SJCRH30 (cell line): ENCODE measurements at places on chromosomes 1 and 21.

GRCh38 chr1:112059679-112060078, 70.2 kb upstream of the KCND3 start:
- DNase-seq = no peak

- no peak for DNase-seq
Observed at GRCh38 chr1:67666636-67667035, 18.4 kb upstream of the GADD45A start.

- no peak for DNase-seq
Observed at GRCh38 chr1:178727014-178727895, 2.2 kb downstream of the RALGPS2 start.

DNA sequence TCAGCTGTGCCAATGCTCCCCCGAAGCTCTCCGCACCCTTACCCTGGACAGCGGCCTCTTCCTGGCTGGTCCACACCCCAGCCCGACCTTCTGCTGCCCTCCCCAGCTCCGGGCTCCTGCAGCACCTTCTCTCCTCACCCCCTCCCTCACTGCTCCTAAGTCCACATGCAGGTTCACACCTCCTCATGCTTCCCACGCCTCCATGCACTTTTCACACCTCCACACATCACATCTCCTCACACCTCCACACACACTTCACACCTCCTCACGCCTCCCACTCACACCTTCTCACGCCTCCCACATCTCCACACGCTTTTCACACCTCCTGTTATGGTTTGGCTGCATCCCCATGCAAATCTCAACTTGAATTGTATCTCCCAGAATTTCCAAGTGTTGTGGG, 18.9 kb downstream of the GPR137B start:
- DNase-seq = no peak

DNA sequence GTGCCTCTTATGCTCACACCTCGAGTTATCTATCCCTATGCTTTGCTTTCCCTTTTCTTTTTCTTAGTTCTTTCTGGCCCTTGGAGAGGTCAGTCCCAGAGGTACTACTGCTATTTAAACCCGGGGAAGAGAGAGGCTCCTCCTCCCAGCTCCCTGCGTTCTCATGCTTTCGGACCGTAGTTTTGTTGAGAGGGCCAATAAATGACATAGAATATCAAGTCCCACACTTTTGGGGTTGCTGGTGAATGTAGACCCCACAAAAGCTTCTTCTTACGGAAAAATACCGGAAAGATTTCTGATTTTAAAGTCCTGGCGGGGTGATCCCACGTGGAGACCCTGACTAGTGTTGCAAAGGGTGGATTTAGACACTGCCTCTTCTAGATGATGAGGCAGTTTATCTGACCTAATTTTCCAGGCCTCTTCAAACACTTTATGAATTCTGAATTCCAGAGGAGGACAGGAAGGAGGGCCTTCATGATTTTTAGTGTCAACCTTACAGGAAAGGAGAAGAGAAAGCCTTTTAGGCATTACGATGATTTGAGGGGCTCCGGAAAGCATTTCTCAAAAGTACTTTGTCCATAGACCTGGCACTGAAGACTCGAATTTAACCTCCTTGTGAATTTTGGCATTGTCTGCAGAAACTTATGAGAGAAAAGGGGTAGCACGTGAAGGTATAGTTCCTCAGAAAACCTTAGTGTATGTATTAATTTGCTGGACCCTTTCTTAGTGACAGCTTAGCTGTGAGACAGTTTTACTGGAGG, 694 bp downstream of the TMEM167B start:
- peak; percentile 34 for DNase-seq
